ENCODE measurements at places on chromosomes 11 and 22.
A peak's percentile ranks its signal among the peaks of the same experiment; 100 is the strongest.

DNA sequence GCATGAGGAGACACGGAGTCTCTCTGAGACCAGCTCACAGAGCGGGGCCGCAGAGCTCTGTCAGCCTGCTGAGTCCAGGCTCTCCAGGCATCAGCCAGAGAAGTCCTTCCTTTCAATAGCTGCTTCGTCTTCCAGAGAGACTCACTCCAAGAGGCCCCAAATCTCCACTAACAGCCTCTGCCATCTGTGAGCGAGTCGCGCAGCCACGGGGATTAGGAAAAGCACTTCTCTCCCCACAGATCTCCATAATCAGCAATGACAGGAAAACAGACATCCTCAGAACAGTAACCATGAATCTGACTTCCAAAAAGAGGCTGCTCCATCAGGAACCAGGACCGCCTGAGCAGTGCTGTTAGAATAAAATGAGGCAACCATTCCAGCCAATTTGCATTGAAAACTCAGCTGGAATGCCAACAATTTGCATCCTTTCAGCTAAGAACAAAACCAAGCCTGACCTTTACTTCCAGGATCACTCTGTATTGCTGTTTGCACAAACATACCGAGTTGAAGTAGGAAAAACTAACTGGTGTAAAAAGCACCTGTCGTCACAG, 65.4 kb downstream of the SMCO4 start:
- DNase-seq = no peak

GRCh38 chr22:30196880-30197336, 49.7 kb downstream of the LIF start:
- no peak for DNase-seq

GRCh38 chr22:47002692-47003091, 240.2 kb downstream of the TBC1D22A start:
- DNase-seq = no peak

- DNase-seq = no peak
Measured at GRCh38 chr11:8333376-8333775, 69.7 kb upstream of the LMO1 start.

DNA sequence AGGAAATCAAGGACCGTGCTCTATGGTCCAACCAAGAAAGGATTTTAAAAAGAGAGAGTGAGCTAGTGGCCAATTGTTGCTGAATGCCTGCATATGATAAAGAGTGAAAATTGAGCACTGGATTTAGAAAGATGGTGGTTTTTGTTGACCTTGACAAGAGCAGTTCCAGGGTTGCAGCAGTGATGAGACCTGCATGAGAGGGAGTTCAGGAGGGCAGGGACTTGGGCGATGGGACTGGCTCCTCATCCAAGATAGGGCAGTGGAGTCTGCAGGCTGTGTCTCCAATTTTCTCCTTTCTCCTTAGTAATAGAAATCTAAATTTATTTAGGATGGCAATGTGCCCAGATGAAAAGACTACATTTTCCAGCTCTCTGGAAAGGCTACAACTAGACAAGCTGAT, 94.0 kb upstream of the B3GAT1 start:
- DNase-seq = no peak

GRCh38 chr11:97570636-97571035, 1180.8 kb downstream of the JRKL start:
- no peak for DNase-seq

GRCh38 chr11:17403980-17404759, 15.7 kb upstream of the KCNJ11 start:
- no peak for DNase-seq

GRCh38 chr11:101582236-101582988, 1.4 kb downstream of the TRPC6 start:
- DNase-seq = no peak

DNA sequence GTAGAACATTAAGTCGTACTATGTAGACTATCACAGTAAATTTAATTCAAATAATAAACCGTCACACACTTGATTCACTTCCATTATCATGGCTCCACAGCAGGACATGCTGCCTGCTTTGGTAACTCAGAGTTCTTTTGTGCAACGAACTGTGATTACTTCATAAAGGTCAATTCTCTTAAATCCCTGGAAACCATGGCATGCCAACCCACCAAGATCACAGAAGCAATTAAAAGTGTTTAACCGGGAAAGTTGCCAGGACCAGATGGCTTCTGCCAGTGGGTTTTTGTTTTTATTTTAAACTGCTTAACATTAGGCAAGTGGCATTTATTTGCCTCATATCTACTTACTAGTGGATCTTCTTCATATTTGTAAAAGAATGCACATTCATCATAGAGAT, 1162.1 kb downstream of the DLG2 start:
- DNase-seq = no peak

DNA sequence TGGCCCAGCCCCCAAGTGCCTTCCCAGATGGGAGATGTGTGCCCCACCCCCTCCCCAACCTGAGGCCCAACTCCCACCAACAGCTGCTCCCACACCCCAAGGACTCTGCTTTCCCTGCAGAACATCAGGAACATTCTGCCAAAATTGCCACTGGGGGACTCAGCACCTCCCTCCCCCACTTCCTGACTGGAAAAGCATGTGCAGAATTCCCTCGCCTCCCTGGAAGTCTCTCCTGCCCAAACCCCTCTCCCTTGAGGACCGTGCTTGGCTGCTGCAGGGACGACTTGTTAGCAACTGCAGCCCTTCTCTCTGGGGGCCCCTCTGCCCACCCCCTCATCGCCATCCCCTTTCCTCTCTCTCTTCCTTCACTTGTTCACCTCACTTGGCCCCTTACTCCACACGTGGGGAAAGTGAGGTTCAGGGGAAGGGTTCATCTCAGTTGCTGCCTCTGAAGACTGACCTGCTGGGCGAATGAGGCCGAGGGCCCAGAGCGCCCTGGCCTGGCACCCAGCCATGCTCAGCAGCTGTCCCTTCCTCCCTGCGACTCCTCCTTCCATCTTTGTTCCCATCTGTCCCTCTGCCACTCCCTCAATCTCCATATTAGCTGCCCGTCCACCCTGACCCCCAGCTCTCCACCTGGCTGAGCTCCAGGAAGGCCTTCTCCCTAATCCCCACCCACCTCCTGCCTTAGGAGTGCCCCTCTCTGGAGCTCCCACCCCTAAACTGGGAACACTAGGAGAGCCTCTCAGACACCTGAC, 105.1 kb downstream of the CHST1 start:
- no peak for DNase-seq

DNA sequence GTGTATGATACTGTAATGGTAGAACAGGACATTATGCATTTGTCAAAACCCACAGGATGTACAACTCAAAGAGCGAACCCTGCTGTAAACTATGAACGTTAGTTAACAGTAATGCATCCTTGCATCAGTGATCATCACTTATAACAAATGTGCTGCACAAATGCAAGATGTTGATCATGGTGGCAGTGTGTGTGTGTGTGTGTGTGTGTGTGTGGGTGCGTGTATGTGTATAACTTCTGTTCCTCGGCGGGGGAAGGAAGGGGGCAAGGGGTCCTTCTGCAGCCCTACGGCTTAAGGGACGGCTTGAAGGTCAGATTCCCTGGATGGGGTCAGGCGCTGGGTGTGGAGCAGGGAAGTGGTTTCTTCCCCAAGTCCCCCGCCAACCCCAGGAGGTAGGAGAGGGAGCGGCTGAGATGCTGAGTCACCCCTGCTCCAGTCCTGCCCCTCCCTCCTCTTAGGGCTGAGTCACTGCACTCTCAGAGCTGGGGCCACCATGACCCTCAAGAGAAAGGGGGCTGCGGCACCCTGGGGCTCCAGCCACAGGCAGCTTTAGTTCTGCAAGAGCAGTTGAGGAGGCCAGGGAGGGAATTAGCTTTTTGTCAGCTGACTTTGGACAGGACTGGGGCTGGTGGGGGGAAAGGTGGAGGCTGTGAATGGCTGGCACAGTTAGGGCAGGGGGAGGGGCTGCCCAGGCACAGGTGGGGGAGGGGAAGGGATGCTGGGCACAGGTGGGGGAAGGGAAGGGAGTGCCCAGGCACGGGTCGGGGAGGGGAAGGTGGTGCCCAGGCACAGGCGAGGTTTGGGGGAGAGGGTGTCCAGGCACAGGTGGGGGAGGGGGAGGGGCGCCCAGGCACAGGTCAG, 8.8 kb upstream of the CTSD start:
- peak; percentile 79 for DNase-seq

DNA sequence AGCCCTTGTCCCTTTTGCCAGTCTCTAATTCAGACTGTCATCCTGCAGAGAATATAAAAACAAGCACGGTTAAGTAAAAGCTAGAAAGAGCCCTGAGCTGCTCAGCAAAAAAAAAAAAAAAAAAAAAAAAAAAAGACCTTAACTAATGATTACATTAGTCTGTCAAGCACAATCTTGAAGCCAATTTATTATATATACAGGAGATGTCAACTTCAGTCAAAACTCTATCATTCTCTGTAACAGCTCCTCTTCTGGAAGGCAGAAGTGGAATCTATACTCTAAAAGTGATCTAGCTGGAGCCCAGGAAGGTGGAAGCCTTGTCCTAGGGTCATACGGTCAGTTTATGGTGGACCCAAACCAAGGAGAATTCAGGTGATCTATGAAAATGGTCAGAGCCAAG, 55.2 kb upstream of the UBASH3B start:
- DNase-seq = no peak

DNA sequence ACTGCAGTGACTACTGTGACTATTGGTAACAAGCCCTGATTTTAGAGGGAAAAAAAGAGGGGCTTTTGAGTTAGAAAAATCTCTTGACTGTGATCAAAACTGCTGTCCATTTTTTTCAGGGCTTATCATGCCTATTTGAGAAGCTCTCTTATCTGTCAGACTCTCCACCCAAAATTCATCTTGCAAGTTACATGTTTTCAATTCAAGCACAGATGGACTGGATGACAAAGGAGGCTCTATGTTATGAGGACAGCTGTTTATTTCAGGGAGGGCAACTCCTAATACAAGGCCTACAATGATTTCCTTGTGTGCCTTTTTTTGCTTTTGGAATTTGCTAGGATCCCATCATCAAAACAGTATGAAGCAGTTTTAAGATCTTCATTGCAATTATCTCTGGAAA, 35.2 kb upstream of the USP47 start:
- no peak for DNase-seq
